ENCODE measurements at places on chromosomes 5 and 9. TPM values are rescaled to one million over a fixed set of nuclear protein-coding genes. Genes with fewer than 3 reads are reported as not detected.
A peak's percentile ranks its signal among the peaks of the same experiment; 100 is the strongest.

PCDHA9 gene
- not detected for polyA plus RNA-seq

NCS1 gene
- 54.6 TPM for polyA plus RNA-seq

PIP5KL1 gene
- polyA plus RNA-seq = 5.3 TPM

EPB41L4B gene
- polyA plus RNA-seq = 10.7 TPM

SLC25A2 gene
- 0.10 TPM for polyA plus RNA-seq

RNF183 gene
- not detected for polyA plus RNA-seq

PCDHA13 gene
- 0.08 TPM for polyA plus RNA-seq

FAM221B gene
- polyA plus RNA-seq = 0.18 TPM

MTMR12 gene
- 13.4 TPM for polyA plus RNA-seq

FAM219A gene
- 11.7 TPM for polyA plus RNA-seq

IFNA21 gene
- not detected for polyA plus RNA-seq

DNA sequence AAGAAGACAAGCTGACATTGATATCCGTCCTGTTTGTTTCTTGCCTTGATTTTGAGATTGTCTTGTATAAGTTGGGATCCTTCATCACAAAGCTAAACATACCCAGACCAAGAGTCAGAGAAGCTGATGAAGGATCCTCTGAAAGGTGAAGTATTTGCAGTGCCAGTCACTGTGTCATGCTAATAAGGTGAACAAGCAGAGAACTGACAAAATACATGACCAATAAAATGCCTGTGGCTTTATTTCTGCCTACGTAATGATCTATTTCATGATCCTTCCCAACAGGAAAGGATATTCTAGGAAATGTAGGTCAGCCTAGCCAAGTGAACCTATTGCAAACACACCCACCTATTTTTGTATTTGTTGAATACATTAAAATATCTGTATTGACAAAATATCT, 351.3 kb upstream of the CDH9 start:
- DNase-seq = no peak

DNA sequence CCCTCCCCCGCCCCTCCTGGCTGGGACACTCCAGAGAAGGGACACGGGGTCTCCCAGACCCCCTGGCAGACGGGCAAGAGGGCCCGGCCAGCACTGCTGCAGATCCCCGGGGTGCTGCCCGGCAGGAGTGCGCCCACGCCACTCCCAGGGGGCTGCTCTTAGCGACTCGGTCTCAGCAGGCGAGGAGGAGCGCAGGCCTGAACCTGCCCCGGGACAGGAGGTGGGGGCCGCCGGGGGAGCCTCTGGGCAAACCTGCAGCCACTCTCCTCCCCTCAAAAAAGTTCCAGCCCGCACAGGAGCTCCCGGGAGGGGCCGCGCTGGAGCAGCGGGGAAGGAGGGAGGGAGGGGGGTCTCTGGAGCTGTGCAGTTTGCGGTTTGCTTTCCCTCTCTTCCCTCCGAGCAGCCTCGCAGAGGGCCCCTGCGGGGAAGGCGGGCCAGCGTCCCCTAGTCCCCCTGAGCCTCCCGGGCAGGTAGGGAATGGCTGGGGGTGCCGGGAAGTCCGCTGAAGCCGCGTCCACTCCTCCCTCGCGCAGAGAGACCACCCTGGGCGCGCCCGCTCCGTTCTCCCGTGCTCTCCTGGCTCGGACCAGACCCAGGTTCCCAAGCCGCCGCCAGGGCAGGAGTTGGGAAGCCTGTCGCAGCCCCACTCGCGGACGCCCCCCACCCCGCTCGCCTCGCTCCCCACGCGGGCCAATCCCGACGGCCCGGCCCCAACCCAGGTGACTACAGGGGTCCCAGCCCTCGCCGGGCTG, 44.2 kb downstream of the NACC2 start:
- DNase-seq = no peak

- no peak for DNase-seq
These were observed 5.1 kb downstream of the MGAT4B start for GRCh38 chr5:179801304-179802206.

- DNase-seq = no peak
These were observed 1458.8 kb upstream of the ACO1 start for GRCh38 chr9:30925635-30926034.

DNA sequence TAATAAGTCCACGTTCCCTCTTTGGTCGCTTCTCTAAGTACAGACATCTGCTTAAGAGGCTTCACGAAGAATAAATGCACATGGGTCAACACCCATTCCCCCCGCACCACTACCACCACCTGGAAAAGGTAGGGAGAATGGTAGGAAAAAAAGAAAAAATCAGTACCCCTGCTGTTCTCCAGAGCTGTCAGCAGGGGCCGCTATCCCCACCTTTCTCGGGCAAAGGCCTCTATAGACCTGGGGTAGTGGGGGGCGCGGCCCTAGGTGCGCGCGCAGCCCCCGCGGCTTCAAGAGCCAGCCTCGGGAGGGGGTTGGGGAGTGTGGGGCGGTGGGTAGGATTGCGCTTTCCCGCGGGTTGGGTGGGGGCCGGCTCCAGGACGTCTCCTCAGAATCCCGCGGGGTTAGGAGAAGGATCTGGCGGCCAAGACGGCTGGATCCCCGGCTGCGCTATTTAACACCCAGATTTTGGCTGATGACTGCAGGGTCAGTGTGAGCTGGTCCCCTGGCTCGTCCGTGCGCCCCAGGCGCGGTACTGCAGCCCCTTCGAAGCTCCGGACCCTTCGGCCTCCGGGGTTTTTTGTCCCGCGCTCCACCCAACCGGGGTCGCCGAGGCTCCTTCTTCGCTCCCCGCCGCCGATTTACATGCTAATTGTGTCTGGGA, 1.6 kb upstream of the SEMA6A start:
- no peak for DNase-seq

- no peak for DNase-seq
These were observed 130.5 kb downstream of the FBXL17 start for GRCh38 chr5:108251350-108251749.

- peak; percentile 19 for DNase-seq
These were observed 55.8 kb downstream of the PHAX start for GRCh38 chr5:126656401-126657007.

DNA sequence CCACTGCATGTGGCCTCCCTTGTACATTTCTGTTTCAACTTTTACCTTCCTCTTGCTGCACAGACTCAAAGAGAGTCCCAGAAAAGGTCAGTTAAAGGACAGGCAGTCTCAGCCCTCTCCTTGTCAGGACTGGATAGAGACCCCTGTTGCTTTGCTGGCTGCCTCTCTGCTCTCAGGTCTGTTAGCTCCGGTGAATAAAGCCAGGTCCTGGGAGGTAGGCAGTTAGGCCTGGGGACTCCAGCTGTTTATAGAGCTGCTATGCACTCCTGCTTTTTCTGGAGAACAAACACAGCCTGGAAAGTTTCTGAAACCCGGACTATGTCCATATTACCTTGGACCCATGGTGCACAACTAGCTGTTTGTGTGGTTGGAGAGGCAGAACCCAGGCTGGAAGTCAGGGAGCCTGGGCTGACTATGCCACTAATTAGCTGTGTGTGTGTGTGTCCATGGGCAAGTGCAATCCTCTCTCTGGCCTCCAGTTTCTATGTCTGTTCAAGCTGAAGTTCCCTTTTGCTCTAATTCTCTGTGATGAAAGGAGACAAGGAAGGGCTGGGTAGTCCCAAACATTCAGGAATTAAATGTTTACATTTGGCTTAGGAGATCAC, 42.9 kb downstream of the GLRA1 start:
- no peak for DNase-seq

DNA sequence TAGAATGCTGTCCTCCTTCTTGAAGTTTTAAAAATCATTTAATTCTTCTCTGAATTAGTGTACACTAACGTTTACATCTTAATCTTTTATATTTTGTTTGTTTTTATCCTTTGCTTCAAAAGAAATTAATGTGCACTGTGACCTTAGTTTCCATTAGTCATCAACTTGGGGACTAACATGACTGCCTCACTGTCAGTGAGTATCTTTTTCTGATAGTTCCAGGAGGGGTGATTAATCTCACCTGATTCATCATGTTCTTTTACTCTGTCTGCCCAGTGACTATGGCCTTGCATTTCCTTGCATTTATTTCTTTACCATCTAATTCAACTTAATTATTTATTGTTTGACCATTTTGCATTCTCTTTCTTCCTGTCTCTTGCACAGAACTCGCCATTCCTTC, 33.4 kb upstream of the NR3C1 start:
- no peak for DNase-seq

DNA sequence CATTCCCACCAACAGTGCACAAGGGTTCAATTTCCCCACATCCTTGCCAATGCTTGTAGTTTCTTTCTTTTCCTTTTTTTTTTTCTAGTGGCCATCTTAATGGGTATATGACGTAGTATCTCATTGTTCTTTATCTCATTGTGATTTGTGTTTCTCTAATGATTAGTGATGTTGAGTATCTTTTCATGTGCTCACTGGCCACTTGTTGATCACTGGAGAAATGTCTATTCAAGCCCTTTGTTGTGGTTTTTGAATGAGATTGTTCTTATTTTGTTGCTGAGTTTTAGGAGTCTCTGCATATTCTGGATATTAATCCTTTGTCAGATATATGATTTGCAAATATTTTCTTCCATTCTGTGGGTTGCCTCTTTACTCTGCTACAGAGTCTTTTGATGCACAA, 1.6 kb upstream of the TMED9 start:
- DNase-seq = no peak

- DNase-seq = no peak
These were observed 117.4 kb downstream of the GCNT1 start for GRCh38 chr9:76576344-76576743.

DNA sequence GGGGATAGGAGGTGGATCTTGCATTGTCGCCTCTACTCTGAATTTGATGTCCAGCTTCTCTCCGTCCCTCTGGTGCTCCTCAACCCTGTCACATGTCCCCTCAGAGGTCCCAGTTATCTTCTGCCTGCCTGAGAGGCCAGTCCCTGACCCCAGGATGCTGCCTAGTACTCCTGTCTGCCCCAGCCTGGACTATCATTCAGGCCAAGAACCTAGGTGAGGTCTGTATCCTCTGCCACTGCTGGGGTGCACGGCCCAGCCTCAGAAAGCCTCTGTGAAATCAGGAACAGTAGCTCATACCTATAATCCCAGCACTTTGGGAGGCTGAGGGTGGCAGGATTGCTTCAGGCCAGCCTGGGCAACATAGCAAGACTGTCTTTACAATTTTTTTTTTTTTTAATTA, 8.6 kb downstream of the SPINK4 start:
- no peak for DNase-seq

DNA sequence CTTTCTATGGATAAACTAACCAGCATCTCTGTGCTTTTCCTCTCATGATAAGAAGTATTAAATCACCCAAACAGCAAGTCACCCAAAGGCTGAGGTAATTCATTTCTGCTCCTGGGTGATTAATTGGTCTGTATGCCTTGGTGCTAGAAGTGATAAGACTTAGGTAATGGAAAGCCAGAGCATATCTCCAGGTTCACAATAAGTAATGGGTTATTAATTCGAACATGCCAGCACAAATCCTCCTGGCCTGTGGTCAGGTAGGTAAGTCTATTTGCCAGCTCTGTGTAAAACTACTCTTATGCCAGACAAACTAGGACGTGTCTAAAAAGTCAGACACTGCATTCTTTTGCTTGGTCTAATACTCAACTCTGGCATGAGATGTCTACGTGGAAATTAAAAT, 11.2 kb upstream of the ENC1 start:
- DNase-seq = no peak

DNA sequence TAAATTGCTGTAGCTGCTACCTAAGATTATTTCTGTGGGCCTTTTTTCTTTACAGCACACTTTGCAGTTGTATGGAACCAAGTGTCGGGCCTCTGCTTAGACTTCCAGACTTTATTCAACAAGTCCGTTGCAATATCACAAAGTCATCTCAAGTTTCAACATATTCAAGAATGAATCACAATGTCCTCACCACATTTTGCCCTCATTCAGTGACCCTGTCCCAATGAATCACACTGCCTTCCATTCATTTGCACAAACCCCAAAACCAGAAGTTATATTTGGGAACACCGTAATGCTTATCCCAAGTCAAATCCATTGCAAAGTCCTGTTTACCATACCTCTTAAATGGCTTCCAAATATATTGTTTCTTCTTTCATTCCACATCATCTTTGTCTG, 439.6 kb downstream of the CSNK1G3 start:
- no peak for DNase-seq

Data from forelimb muscle (tissue), 1 donor.